ENCODE measurements at places on chromosomes 7 and 10. TPM values are rescaled to one million over a fixed set of nuclear protein-coding genes. Genes with fewer than 3 reads are reported as not detected.

Gene CPEB3
- total RNA-seq = 1.1 TPM

Gene BCCIP
- total RNA-seq = 43.9 TPM

Gene CDC14C
- total RNA-seq = 0.11 TPM

DNA sequence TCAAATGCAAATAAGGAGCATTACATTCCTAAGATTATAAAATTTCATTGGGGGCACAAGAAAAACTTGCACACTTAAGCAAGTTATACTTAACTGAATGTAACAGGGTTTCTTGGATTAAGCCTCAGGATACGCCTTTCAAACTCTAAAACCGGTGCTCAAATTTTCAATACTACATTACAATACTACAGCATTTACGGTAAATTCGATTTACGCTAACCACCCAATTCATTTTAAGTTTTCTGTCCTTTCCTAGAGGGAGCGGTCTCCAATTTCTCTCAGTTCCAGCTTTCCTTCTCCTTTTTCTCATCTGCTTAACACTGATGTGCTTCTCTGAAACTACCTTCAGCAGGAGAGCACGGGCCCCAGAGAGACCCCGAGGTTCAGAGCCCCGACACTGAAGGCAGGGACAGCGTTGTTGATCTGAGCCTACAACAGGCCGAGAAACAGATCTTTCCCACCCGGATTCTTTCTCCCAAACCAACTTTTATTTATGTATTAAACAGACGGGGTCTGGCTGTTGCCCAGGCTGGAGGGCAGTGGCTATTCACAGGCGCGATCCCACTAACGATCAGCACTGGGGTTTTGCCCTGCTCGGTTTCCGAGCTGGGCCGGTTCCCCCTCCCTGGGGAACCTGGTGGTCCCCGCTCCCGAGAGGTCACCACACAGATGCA is 798 bp downstream of the ZNF425 start:
- DNase-seq = peak; percentile 41

GRCh38 chr7:98215561-98216495 is 4.6 kb downstream of the BHLHA15 start:
- no peak for DNase-seq

DNA sequence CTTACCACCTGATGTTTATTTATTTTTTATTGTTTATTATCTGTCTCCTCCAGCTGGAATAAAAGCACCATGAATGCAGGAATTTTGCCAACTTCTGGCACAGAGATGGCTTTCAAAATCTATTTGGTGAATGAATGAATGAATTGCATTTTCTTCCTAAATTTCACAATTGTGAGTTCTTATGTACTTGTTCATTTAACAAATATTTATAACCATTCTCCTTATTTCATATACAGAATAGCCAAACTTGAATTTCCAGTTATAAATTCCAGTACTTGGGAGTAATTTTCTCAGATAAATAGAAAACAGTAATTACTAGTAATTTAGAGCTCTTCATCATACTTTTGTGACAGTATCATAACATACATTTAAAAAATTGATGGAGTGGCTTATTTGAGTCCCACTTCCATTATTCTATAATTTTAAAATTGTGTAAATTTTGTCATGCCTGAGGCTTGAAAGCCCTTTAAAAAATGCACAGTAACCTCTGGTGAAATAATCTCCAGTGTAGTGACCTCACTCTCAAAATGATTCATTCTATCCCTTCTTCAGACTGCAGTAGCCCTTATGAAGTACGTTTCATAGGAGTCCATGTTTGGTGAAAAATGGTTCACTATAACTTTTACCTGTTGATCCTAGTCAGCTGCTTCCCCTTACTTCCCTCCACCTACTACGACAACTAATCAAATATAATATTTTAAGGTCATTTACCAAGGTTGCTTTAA is 40.0 kb upstream of the SRI start:
- DNase-seq = peak; percentile 27

DNA sequence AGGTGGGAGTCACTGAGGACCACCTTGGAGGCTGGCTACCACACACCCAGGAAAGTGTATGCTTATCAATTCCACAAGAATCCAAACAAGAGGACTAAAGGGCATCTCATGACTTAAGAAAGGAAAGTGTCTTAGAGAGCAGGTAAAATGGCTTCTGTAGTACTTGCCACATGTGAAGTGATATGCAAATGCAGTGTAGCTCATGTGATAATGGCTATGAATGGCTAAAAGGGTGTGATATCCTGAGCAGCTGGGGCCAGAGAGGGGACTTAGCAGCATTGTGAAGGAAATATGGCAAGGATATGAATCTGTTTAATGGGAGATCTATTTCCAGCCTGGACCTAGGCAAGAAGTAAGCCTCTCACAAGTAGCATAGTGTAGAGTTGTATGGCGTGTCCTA is 90.5 kb downstream of the BUB3 start:
- no peak for DNase-seq

GRCh38 chr7:158828133-158829020 is 932 bp downstream of the ESYT2 start:
- DNase-seq = peak; percentile 65

DNA sequence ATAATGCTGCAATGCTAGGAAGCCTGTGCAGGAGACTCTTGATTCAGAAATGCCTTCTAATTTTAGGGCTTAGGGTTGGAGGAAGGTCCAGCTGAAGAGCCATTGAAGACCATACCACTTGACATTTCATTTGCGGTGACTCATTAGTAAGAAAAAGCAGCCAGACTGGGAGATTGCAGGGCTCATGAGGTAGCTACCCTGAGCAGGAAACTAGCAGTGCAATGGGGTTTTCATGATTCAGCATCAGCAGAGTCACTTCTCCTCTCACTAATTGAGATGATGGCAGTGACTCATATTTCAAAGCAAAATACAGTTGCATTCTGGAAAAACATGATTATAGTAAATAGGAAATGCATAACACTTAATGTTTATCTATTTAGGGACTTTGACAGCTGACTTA is 434.1 kb downstream of the DNAJB9 start:
- no peak for DNase-seq

DNA sequence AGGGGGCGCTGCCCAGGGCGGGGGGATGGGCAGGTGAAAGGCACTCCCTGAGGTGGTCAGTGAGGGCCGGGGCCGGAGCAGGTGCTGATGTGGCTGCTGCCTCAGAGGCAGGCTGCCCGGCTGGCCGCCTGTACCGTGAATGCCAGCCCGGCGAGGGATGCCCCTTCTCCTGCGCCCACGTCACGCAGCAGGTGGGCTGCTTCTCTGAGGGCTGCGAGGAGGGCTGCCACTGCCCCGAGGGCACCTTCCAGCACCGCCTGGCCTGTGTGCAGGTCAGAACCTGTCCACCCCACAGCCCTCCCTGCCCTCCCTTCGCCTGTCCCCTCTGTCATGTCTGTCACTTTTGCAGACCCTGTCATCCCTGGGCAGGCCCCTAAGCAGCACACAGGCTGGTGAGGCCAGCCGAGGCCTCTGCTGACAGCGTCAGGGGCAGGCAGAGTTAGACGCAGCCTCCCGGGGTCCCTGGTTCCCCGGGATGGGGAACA is 21.9 kb upstream of the ZNF862 start:
- DNase-seq = no peak

DNA sequence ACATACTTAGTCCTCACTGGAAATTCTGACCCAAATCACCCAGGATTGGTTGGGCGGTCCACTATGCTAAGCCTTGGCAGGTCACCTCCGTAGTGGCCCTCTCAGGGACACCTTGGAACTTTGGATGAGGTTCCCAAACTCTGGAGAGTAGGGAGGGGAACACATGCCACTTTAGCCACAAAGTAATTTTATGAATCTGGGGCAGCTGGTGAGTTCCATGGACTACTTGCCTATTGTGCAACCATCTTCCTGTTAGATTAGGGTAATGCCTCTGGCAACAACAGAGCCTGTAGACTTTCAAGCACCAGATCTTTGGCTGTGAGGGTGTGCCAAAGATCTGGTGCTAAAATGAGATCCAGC is 77.7 kb downstream of the ITGB8 start:
- DNase-seq = peak; percentile 62

GRCh38 chr7:114148779-114149178 is 230.0 kb upstream of the PPP1R3A start:
- DNase-seq = no peak

DNA sequence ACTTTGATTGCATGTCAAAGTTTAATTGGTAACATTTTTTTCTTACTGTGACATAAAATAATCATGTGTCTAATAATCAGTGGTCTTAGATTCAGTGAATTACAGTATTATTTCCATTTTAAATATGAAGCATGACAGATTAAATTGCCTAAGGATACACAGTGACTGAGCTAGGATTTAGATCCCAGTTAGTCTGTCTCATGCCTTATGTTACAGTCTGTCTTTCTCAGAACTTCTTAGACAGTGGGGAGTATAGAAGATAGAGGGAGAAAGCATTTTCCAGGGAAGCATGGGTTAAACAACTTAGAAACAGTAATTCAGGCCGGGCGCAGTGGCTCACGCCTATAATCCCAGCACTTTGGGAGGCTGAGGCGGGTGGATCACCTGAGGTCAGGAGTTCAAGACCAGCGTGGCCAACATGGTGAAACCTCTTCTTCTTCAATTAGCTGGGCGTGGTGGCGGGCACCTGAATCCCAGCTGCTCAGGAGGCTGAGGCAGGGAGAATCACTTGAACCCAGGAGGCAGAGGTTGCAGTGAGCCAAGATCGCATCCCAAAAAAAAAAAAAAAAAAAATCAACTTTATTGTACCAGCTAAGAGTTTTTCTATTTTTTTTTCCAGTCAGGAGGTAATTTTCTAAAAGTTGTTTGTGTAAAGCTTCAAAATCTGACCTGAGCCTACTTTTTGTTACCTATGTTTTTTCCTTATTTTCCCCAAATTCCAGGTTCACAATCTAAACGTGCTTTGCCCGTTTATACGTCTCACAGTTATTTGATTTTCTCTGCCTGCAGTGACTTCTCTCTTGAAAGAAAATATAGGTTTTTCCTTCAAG is 3.3 kb downstream of the CASD1 start:
- DNase-seq = no peak

GRCh38 chr10:101354328-101355071 is 535 bp downstream of the BTRC start:
- DNase-seq = peak; percentile 77

- peak; percentile 60 for DNase-seq
Observed at GRCh38 chr7:129188372-129188891, at the start of gene SMO. Gene SMO (plus strand): TSS chr7:129188633. CDS start chr7:129189152, 519 bp downstream.

Data from GM23248 (cell line).